ENCODE measurements at places on chromosomes 3 and 15.

DNA sequence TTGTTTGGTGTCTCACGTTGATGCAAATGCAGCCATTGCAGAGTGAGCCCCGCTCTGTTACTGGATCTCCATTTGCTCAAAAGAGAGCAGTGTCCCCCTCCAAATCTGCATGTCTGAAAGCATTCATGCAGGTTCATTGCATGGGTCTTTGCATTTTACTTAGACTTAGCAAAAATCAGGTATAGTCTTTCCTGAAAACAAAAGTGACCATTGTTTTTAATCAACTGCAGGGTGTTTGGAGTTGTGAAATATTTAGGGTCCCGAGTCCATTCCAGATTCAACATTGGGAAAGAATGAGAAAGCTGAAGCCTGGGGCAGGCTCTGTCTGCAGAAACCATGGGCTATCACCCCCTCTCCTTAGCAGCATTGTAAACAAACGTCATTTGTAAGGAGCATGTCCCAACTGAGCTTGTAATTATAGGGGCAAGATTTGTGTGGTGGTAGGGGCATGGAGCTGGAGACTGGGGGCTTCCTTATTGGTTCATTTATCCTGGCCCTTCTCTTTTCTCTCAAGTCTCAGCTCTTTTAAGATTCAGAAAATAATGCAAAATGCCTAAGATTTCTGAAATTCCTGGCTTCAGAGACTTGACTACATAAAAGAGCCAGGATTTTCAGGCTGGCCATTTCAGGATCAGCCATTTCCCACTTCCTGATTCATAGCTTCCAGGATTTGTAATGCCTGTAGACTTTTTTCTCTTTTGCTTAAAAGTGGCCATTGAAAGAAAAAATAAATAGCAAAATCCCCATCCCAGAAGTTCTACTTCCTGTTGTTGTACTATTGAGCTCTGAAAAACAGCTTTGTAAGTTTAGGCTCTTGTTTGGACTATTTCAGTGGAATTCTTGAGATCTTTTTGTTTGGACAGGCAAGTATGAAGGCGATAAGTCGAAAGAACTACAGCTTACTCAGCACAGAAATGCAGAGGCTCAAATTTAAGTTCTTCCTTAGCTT is 23.0 kb downstream of the IGF1R start:
- peak; percentile 79 for DNase-seq

GRCh38 chr3:122800706-122801237 is 5.9 kb downstream of the SLC49A4 start:
- no peak for DNase-seq

- no peak for DNase-seq
Measured at GRCh38 chr15:68010361-68011153, 43.6 kb upstream of the PIAS1 start.

- DNase-seq: no peak
Measured at GRCh38 chr15:39192351-39192750, 388.5 kb upstream of the THBS1 start.

GRCh38 chr3:139173372-139174108 is 128.8 kb upstream of the PRR23C start:
- peak; percentile 44 for DNase-seq

GRCh38 chr3:140342668-140343067 is 335.2 kb upstream of the TRIM42 start:
- no peak for DNase-seq
